Stimulated activated CD8-positive, alpha-beta memory T cell treated with anti-CD3 and anti-CD28 coated beads, Interleukin-7, amount 100 ng/mL, for 1 hour (primary cell): ENCODE measurements at places on chromosomes 7 and 10.

- DNase-seq: no peak
Observed at GRCh38 chr7:130463553-130464434, 23.0 kb upstream of the CEP41 start.

- DNase-seq: no peak
Observed at GRCh38 chr7:17773289-17773626, 167.0 kb downstream of the SNX13 start.

DNA sequence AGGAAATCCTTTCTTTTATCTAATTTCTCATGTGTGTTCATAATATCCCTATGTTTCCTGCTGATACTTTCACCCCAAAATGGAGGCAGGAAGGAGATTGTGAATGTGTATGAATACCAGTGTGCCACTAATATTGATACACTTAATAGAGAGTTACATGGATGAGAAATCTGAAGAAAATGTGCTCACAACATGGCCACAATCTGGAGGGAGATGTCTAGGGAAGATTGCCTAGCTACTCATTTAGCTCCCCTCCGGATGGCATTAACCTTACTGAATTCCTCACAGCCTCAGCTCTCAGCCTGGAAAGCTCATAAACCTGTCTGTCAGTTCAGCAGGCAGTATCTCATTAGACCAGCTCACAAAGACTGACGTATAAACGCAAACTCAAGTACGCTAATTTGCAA, 23.4 kb upstream of the DMTF1 start:
- DNase-seq: no peak

DNA sequence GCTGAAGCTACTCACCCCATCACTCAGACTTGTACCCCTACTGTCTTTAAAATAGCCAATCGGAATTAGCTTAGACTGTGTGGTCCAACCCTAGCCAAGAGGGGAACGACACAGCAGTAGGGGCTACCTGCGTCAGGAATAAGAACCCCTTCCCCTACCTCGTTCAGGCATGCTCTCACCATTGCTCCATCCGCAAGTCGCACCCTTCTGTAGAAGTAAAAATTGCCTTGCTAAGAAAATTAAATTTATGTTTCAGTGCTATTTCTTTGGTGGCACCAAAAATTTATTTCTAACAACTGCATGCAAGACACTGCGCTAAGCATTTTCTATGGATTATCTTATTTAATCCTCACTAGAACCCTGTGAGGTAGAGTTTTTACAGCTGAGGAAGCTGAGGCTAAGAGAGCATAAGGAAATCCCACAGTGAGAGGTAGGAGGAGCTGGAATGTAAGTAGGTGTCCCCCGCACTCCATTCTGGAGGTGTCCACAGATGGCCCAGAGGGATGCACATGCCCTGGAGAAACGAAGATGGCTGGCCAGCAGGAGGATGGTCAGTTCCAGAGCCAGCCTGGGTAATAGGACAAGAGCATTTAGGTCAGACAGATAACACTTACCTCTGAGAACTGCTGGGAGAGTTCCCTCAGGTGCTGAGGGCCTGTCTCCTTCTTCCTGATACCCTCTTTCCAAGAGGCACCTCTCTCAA, 15.3 kb upstream of the CACUL1 start:
- no peak for DNase-seq

DNA sequence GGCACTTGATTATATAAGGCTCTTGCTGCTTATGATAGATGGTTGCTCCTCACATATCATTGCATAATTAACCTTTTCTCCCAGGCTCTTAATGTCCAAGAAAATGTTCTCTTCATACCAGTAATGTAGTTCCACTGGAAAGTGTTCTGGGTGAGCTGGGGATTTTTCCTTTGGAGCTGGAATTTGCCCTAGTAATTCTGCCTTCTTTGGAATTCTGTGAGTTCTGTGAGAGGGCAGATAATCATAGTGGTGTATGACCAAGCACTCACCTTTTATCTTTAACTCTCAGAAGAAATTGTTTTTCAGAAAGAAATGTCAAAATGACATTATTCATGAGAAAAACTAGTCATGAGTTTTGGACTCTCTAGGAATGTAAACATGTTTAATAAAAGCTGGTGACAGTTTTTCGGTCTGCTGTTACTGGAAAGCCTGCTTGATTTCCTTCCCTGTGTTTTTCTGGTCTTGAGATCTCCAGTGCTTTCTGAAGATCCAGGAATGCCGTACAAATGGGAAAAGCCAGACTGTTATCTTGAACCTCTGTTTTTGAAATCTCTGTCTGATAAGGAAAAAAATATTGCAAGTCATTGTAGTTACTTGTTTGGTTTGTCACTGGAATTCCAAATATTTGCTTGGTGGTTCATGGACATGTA, 148.3 kb upstream of the PRPS1L1 start:
- DNase-seq: no peak

DNA sequence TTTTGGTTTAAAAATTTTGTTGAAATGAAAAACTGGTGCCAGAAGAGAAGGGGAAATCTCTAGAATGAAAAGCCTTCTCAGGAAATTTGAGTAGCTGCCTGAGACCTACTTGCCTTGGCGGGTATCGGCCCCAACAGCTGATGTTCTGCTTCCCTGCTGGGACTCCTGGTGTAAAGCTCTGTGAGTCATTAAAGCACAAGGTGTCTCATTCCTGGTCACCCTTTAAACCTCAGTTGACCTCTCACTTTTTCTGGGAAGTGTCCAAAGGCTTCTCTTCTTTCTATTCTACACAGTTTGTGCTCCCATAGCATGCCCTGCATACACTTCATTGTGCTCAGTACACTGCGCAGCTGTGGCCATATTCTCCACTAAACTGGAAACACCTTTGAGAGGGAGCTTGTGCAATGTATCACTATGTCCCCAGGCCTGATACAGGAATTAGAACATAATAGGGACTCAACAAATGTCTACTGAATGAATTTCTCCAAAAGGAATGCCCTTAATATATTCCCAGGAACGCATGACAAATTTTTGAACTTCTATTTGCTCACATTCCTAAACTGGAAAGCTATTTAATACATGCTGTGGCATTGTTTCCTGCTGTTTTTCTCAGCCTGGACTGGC, 303.9 kb downstream of the SDHAF3 start:
- DNase-seq: no peak
